ENCODE measurements at places on chromosomes 2 and 18.

DNA sequence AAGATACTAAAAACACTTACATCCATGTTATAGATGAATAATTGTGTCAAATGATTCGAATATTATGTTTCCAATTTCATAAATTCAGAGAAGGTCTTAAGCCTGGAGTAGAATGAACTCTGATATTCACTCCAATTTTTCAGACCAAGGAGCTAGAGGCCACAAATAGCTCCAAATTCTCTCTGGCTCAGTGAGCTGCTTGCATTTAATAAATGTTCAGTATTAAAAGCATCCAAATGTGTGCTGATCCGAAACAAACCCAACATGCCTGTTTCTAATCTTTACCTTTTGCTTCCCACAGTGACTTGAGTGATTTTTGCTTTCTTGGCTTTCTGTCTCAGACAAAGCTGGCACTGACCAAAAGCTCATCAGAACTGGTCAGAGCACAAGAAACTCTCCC lies 291.4 kb downstream of the CCDC85A start:
- DNase-seq = no peak

- no peak for DNase-seq
These were observed 226.3 kb upstream of the UBE2E3 start for GRCh38 chr2:180753809-180754761.

- DNase-seq = no peak
These were observed 119.7 kb downstream of the DLGAP1 start for GRCh38 chr18:4335386-4335785.

DNA sequence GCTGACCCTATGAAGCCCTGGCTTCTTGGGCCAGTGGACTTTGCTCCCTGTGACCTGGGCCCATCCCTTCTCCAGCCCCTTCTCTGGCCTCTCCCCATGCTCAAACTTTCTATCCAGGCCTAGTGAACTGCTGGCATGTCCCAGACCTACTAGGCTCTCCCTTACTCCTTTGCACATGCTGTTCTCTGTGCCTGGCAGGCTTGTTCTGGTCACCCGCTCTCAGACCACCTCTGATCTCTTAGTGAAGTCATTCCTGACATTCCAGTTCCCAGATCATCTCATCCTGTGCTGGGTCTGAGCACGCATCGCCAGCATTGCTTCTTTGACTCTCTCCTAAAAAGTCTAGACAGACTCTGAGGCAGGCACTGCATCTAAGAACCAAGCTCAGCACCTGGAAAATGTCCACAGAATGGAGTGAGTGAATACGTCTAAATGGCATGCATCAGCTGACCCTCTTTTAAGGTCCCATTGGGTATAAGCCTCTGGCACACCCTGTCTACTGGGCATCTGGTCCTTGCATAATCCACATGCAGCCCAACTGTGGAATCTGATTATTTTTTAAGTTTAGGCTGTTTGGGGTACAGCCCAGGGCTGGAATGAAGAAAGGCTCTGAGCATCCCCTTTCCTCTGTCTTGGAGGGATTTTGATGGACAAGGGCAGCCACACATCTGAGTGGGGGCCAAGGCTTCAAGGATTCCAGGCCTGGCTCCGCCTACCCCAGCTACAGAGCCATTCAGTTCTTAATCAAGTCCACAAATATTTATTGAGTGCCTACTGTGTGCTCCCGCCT lies 130.6 kb upstream of the HAAO start:
- no peak for DNase-seq

- no peak for DNase-seq
These were observed 623.5 kb upstream of the DDX18 start for GRCh38 chr2:117190856-117191559.

DNA sequence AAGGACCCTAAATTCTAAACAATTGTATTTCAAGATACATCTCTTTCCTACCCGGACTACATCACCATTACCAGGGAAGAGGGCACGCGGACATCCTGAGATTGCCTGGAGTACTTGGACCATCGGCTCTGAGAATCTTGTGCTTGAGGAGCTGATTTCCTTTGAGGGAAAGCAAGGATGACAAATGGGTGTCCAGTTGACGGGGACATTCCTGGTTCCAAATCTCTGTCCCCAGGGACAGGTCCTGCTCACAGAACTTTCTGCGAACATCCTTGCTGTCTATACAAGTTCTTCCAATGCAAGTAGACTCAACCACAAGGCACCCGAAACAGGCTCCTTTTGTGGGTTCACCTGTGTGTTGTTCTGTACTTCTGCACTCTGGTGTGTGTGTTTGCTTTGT lies 289.5 kb upstream of the MYT1L start:
- no peak for DNase-seq

DNA sequence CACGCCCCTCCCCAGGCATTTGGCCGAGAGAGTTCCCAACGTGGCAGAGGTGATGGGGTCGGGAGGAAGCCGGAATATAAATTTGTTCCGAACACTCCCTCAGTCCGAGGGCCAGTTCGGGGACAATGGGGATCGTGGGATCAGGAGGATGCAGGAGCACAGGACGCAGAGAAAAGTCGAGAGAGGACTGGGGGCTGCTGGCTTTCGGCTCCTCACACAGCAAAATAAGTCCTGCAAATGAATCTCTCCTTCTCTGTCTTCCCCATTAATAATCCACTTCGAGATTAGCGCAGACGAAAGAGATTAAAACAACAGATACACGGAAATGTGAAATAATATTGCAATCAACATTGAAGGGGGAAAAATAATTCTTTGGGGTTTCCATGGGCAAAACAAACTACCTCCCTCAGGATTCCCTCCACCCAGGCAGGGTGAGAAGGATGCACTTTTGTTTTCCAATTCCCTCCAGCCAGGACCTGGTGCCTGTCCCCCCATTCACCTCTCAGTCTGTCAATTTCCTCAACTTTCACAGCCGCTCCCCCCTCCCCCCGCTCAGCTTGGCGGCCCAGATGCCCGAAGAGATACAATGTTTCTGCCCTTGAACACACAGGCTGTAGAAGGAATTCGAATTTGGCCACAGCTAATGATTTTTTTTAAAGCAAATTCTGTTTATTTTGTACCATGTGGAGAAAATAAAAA lies 3.1 kb upstream of the ZEB2 start:
- no peak for DNase-seq

DNA sequence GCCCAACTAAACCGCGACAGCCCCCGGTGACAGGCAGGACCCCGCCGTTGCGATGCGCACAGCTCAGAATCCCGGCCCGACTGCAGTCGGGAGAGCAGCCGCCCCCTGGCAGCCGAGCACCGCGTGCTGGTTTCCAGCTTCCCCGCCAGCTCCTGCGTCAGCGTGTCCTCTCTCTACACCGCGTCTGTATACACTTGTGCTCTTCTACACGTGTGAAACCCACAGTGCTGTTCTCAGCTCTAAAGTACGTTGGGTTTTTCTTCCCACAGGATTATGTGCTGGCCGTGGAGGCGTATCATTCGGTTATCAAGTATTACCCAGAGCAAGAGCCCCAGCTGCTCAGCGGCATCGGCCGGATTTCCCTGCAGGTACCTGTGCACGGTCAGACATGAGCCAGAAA lies 54.0 kb downstream of the ADI1 start:
- DNase-seq = no peak

DNA sequence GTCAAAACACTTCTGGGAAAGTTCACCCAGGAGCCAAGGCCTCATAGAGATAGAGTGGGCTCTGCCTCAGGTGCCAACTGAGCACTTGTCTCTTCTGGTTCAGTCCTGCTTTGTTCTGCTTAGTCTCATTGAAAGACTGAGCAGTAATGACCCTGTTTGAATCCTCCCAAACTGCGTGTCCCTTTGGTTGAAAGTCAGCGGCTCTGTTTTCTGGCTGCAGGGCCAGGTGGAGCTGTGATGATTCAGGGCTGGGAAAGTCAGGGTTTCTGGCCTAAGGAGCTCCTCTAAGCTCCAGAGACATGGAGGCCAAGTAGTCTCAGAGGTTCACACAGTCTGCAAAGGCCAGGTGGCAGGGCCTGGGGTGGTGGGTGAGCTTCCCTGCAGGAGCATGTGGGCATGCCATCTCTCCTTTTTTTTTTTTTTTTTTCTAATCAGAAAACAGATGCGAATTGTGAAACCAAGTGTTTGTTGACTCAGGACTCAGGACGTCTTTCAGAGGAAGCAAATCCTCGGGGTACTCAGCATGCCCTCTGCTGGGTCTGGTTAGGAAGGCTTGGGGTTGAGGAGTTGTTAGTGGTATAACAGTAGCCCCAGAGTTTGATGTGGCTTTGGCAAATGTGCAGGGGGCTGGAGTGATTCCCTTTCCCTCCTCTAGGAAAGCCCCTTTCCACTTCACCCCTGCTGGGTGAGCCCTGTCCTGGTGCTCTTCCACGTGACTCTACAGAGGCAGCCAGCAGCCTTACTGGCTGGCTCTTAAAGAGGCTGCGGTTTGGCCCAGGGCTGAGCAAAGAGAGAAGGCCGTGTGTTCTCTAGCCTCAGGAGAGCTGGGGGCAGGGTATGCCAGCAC lies 38.3 kb downstream of the TMEM17 start:
- DNase-seq = no peak

GRCh38 chr2:138277062-138277461 lies 224.5 kb upstream of the SPOPL start:
- DNase-seq = no peak

- DNase-seq = no peak
These were observed 235.2 kb downstream of the LNPK start for GRCh38 chr2:175766880-175767279.

GRCh38 chr2:160324917-160325316 lies 124.8 kb upstream of the ITGB6 start:
- no peak for DNase-seq

GRCh38 chr2:98508709-98509066 lies 64.0 kb downstream of the INPP4A start:
- DNase-seq = peak; percentile 26

Data from stimulated activated CD8-positive, alpha-beta memory T cell treated with anti-CD3 and anti-CD28 coated beads, Interleukin-2, amount 100 ng/mL, for 1 hour (primary cell).